ENCODE measurements at places on chromosomes 4 and X.

- DNase-seq: no peak
These were observed 228.1 kb upstream of the ANXA3 start for GRCh38 chr4:78323439-78323838.

- DNase-seq: no peak
These were observed 8.7 kb downstream of the SMARCAD1 start for GRCh38 chr4:94216394-94216793.

DNA sequence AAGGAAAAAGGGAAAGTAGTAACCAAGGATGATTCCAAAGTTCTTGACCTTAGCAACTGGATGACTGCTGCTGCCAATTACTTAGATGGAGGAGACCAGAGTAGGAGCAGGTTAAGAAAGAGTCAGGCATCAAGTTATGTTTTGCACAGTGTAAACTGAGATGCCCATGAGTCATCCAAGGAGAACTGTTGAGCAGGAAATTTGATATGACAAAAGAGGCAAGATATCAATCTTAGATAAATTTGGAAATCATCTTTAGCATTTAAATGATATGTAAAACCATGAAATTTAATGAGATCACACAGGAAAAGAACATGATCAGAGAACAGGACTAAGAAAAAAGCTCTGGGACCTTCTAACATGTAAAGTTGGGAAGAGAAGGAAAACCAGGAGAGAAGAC, 361.3 kb downstream of the OPHN1 start:
- DNase-seq: no peak

DNA sequence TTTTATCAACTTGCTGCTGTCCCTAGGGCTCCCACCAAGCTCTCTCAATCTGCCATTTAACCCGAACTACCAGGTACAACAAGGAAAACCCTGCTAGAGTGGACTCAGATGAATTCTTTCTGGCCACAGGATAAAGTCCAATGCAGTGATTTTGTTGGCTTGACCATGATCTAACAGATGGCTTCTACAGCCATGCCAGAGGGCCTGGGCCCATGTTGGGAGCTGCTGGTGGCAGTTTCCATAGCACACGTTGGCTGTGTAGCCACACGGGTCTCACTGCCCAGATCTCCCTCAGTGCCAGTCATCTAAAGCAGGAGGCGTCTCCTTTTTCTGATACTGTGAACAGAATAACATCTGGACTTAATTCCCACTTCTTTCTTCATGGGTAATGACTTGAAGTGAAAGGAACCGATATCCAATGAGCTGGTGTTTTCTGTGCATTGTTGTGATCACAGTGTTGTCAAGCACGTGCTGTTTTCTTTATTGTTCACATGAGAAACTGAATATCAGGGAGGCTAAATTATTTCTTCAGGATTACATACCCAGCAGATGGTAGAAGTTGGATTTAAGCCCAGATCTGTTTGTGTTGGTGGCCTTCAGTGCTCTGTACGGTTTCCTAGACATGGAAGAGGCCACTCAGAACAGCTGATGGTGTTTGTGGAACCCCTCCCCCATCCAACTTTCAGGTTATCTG, 85.2 kb upstream of the CLCN4 start:
- DNase-seq: no peak

GRCh38 chr4:37322122-37322521, 77.6 kb downstream of the NWD2 start:
- DNase-seq: peak; percentile 2

GRCh38 chrX:134792077-134792476, 133.8 kb upstream of the PLAC1 start:
- DNase-seq: no peak

Measured in NT2/D1 (cell line).